ENCODE measurements at places on chromosomes 16 and 17. TPM values are rescaled to one million over a fixed set of nuclear protein-coding genes. Genes with fewer than 3 reads are reported as not detected.

Gene ABCC12
- not detected for total RNA-seq

Gene SOST
- total RNA-seq = not detected

Gene AURKB
- 22.0 TPM for total RNA-seq

Gene HAP1
- total RNA-seq = 1.4 TPM

Gene LYRM9
- 2.3 TPM for total RNA-seq

Gene ZNF785
- 8.4 TPM for total RNA-seq

Gene ZG16B
- total RNA-seq = 15.3 TPM

Gene BEAN1
- total RNA-seq = 0.92 TPM

Gene DNAH17
- total RNA-seq = 0.12 TPM

Gene FBXO39
- 0.68 TPM for total RNA-seq

Gene ARHGDIG
- not detected for total RNA-seq

Gene NOL3
- 23.3 TPM for total RNA-seq

Gene HSPB9
- not detected for total RNA-seq

Gene CACNG3
- total RNA-seq = not detected

Gene CDH8
- 0.48 TPM for total RNA-seq

Gene CBX2
- 3.8 TPM for total RNA-seq

Gene PRSS21
- 6.9 TPM for total RNA-seq

Gene AXIN1
- total RNA-seq = 15.3 TPM

Gene SP6
- 5.9 TPM for total RNA-seq

Gene KLHL10
- total RNA-seq = 0.32 TPM

Gene CES3
- total RNA-seq = 1.1 TPM

Gene OXLD1
- 22.4 TPM for total RNA-seq

Gene OR3A2
- not detected for total RNA-seq

Gene SPPL2C
- not detected for total RNA-seq

Gene KRT13
- total RNA-seq = 44,686 TPM

Gene TP53TG3F
- total RNA-seq = not detected

Gene TMEM238L
- total RNA-seq = 2.3 TPM

Gene ALOXE3
- 4.0 TPM for total RNA-seq

Gene PPP4C
- 112 TPM for total RNA-seq

Gene PRAC2
- total RNA-seq = not detected

Gene SEPTIN12
- not detected for total RNA-seq

Gene PMFBP1
- total RNA-seq = 2.0 TPM
